H4 (cell line): ENCODE measurements at places on chromosomes 6 and 20. TPM values are rescaled to one million over a fixed set of nuclear protein-coding genes. Genes with fewer than 3 reads are reported as not detected.

Gene VSTM2L
- 1.2 and 1.6 TPM in 2 replicates for total RNA-seq

Gene LY6G6D
- total RNA-seq = not detected in 2 replicates

Gene TRIM10
- not detected in 2 replicates for total RNA-seq

Gene TMEM244
- total RNA-seq = not detected in 2 replicates

Gene GCNT2
- 5.4 and 6.8 TPM in 2 replicates for total RNA-seq

Gene LY6G6F
- not detected in 2 replicates for total RNA-seq

Gene ADGB
- not detected in 2 replicates for total RNA-seq

Gene GTSF1L
- not detected in 2 replicates for total RNA-seq

- no peak for DNase-seq
Measured at GRCh38 chr6:90678049-90678779, 91.3 kb upstream of the MAP3K7 start.

GRCh38 chr6:33313105-33313708 is 671 bp downstream of the TAPBP start:
- peak; percentile 14 for DNase-seq

DNA sequence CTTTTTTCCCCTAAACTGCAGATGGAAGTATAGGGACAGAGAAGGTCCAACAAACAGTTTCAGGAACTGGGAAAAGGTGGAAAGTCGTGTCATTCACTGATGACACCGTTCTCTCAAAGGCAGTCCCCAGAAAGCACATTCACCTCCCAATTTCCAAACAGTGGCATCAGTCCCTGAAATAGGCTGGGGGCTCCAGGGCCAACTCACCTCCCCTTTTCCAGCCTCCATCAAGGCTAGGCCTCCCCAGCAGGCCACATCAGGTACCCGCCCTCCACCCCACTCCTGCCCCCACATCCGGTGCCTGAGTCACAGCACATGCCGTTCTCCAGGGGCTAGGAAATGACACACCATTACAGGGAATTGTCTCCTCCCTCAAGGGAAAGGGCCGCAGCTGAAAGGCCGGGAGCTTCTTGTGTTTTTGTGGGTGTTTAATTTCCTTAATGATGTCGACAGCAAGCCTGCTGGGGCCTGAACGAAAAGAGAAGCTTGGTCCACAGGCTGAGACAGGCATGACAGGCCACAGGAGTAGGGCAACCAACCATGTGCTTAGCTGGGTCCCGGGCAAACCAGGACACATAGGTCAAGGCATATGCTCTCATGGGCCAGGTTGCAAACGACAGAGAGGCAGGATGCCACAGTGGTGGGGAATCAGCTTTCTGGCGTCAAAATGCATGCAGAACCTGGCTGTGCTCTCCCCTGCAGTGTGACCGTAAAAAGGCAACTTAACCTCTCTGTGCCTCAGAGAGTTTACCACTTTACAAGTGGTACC is 39.2 kb downstream of the ZMYND8 start:
- peak; percentile 94 for DNase-seq

GRCh38 chr6:38319256-38320212 is 320.2 kb downstream of the BTBD9 start:
- DNase-seq = no peak

- no peak for DNase-seq
Measured at GRCh38 chr6:70282312-70282918, 20.5 kb downstream of the COL9A1 start.

DNA sequence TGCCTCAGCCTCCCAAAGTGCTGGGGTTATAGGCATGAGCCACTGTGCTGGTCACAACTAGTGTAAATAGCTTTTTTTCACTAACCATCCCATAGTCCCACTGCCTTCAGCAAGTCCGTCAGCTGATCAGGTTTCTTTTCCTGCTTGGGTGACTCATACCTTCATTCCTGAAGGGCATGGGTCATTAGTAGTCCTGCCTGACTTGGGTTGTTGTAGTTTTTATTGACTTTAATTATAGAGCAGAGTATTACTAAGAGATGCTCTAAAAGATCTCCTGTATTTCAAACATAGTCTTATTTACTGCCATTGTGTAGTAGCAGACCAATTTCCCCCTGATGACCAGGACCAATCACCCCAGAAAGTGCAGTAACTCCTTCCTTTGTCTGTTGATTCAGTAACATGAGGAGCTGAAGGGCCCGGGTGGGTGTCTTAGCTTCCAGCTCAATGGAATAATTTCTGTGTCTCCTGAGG is 25.8 kb downstream of the HLA-C start:
- DNase-seq = peak; percentile 80

DNA sequence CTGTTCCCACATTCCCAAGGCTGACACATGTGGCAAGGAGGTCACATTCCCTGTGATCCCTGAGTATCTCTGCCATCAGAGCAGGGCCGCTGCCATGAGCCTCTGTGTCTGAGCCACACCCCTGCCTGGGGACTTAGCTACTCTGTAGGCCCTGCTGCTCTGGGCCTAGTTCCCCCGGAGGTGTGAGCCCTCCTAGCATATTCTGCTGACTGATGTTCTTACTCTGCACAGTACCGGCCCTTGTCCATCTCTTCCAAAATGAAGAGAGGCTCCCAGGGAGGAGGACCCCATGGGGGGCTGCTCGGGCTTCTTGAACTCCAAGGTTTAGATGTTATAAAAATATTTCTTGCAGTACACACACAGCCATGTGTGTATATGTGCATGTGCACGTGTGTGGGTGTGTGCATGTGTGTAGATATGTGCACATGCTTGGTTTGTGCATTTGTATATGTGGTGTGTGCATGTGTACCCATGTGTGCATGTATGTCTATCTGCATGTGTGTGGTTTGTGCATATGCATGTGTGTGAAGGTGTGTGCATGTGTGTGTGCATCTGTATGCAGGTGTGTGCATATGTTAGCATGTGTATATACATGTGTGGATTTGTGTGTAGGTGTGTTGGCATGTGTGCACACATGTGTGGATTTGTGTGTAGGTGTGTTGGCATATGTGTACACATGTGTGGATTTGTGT is 101.2 kb downstream of the ERMARD start:
- no peak for DNase-seq

DNA sequence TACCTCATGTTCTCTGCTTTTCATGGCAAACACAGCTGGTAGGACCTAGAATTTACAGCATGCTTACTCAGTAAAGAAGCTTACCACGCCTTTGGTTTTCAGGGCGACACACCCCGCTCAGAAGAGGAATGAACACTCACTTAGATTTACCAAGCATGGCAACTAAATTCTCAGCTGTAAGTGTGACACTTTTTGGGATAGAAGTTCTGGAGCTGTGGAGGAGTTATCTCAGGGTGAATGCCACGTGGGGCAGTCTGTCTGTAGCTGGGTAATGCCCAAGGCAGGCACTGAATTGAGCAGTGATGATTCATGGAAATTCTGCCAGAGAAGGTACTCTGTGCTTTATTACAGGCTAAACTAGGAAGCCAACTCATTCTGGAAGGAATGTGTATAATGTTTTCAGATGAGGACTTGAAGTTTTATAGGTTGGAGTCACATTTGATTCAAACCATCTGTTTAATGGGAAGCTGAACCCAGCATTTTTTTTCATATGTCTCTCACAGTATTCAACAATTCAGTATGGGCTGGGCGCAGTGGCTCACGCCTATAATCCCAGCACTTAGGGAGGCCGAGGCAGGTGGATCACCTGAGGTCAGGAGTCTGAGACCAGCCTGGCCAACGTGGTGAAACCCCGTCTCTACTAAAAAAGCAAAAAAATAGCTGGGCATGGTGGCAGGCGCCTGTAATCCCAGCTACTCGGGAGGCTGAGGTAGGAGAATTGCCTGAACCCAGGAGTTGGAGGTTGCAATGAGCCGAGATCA is 3.5 kb upstream of the PRIM2 start:
- peak; percentile 98 for DNase-seq

DNA sequence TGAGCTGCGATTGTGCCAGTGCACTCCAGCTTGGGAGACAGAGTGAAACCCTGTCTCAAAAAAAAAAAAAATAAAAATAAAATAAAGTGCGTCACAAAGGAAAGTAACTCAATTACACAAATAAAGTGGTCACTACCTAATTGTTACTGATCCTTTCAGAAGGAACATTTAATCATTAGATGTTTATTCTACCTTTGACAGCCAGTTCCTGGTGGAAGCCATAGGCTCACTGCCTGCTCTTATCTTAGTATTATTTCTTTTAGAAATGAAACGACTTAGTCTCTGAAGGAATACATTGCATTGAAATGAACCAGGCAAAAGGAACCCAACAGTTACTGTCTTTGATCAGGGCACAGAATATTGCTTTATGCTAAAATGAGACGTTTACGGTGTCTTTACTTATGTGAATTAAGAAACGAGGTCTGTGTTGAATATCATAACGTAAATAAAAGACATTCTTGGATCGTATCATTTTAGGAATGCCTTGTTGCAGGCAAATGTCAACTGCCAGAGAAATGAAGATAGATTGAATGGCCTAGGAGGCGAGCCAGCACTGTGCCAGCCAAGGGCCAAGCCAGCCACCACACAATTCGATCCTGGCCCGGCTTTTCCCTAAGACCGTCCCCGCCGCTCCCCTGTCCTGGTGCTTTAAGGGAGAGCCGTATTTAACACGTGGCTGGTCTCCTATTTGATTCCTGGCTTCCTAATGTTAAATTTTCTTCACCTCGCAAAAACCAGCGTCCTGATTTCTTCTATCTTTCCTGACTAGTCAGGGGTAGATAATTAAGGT is 136.7 kb upstream of the GMDS start:
- no peak for DNase-seq

- no peak for DNase-seq
Measured at GRCh38 chr6:157116426-157116825, 206.9 kb downstream of the TMEM242 start.

DNA sequence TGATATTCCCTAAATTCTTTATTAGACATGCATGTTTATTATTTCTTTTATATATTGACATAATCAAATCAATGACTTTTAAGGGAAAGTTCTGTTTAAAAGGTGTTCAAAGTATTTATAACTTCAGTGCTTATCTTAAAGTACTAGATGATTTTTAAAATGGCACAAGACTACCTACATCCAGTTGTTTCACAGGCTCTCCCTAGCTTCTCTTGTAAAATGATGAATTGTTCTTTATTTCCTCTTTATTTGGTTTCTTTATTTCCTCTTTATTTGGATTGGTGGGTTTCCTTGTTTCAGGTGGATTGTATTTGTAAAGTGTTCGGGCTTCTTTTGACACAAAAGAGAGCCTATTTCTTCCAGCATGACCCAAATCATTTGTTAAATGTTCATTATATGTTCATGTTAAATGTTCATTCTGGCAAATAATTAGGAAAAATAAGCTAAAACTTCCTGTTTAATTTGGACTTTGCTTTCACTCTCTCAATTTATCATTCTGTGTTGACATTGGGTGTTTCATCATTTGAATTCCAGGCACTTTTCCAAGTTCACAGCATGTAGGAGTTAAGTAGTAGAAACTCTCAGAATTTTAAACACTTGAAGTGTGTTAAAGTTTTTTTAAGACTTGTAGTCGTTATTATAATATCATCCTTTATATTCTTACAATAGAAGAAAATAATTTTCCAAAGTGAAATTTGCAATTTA is 24.6 kb downstream of the MLIP start:
- peak; percentile 41 for DNase-seq

GRCh38 chr20:21326700-21327099 is 23.6 kb downstream of the XRN2 start:
- no peak for DNase-seq

DNA sequence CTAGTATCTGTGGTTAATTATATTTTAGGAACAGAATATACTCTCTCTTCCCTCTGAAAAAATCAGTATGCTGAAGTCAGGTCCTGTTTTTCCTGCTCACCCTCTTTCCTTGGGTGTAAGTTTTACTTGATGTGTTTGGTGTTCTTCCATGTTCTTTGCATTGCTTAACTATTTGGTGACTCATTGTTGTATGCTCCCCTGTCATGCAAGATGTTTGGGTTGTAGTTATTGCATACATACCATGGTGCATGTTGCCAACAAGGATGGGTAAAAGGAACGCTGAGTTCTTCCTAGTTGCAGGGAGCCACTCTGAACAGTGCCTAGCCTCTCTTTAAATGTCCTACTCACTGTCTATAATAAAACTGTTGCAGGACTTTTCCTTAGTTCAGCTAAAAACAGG is 207.9 kb upstream of the LAMP5 start:
- DNase-seq = peak; percentile 61

- no peak for DNase-seq
Measured at GRCh38 chr6:109121411-109121810, 26.1 kb downstream of the CEP57L1 start.

DNA sequence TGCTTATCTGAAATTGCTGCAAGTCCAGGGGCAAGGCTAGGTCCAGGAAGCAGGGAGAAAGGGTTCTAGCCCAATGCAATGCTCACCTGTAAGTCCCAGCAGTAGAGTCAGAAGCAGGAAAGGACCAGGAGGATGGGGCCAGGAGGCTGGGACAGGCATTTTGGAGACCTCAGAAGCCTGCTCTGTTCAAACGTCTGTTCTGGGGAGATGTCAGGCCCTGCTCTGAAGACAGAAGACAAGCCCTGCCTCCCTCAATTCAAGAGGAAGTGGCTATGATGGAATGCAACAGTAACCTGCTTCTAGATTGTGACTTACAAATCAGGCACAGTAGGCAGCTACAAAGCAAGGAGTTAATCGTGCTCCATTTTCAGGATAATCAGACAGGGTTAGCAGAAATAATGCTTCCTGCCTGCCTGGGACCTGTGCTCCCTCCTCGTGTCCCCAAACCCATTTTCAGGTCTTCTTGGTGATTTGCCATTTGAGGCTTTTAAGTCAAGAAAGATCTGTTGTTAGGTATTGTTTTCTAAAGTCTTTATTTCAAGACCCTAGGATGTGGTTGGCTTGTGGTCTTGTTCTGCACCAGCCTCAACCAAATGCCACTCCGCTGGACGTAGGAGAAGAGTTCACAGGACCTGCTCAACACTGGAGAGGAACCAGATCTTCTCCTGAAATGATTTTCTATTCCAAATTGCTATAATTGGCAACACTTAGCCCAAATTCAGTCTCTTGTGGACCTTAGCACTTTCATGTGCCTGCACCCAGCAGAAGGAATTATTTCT is at the start of gene SIRPG:
SIRPG (minus strand) TSS at position 224 of the 779 bp plus-strand sequence; CDS start at position 159, 65 bp downstream.
- DNase-seq = no peak

GRCh38 chr20:57568960-57569359 is 8.1 kb downstream of the PCK1 start:
- DNase-seq = no peak

DNA sequence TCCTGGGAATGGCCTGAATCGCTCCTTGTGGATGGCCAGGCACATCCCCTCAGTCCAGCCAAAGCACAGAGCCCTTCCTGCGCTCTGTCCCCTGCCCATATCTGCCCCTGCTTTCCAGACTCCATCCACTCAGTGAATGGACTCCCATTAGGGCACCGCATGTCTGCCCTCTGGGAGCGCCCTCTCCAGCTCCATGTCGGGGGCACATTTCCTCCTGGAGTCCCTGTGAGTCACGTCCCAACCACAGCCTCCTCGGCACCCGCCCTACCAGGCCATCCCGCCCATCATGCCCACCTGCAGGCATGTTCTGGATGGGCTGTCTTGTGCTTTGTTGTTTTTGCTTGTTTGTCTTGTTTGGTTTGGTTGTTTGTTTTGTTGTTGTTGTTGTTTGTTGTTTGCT is 96.8 kb downstream of the PSMB1 start:
- no peak for DNase-seq

DNA sequence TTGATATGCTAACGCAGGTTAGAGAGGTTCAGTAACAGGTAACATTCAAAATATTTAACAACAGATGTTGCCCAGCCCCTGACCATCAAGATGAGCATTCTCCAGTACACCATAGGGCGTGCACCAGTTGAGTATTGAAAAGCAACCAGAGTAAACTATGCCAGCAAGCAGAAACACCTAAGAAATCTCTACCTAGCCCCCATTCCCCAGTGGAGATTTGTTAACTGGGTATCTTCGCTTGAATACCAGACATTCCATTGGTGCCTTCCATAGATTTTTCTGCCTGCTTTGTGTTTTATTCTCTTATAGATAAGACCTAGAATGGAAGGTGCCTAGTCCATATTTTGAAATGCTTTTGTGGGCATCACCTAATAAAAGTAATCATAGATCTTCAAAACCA is 623.9 kb downstream of the KIF16B start:
- no peak for DNase-seq
